Activated T-cell treated with anti-CD3 and anti-CD28 coated beads for 48 hours (primary cell): ENCODE measurements at places on chromosomes 3 and 15.

GRCh38 chr15:63023351-63023945 is 19.1 kb upstream of the TPM1 start:
- no peak for DNase-seq

DNA sequence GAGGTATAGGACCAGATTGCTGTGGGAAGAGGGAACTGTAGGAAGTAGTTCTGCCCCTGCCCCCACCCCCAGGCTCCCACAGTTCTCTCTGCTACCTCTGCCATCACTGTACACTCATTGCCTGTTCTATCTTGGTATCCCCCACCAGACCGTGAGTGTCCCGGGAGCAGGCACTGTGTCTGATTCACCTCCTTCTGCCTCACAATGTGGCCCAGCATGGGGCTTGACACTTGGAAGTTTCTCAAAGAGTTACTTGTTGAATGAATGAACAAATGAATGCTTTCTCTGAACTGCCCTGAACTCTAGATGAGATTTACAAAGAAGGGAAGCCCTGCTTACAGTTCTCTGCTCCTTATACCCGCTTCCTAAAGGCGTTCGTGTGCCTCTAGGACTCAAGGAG is 27.1 kb upstream of the PIK3CB start:
- no peak for DNase-seq

GRCh38 chr15:75028991-75029377 is 5.6 kb downstream of the PPCDC start:
- no peak for DNase-seq

GRCh38 chr3:171788546-171789351 is 21.5 kb downstream of the PLD1 start:
- no peak for DNase-seq

DNA sequence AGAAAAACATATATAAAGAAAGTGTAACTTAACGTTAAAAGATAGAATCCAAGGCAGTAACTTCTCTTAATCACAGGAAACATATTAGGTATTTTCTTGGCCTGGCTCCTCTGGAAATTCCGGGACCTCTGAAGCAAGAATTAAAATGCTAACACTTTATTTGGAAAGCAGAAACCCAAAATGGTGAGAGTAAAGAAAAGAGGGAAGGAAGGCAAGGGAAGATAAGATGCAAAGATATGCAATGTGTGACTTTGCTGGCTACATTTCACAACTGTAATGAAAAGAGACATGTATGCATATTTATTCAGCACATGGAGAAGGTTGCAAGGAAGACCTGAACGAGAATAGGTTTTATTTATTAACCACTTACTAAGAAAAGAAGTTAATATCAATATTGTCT is 372.5 kb downstream of the TBL1XR1 start:
- no peak for DNase-seq
